Occipital lobe (tissue), 3 donors: ENCODE measurements at places on chromosomes 12 and 14. TPM values are rescaled to one million over a fixed set of nuclear protein-coding genes. Genes with fewer than 3 reads are reported as not detected.

Gene B4GALNT3
- total RNA-seq, result 2.2 TPM

Gene METTL17
- 29.0 TPM for total RNA-seq

Gene GLT8D2
- total RNA-seq, result 13.9 TPM

Gene LRFN5
- total RNA-seq, result 93.0 TPM

Gene IGF1
- total RNA-seq, result 5.5 TPM

Gene FGF6
- not detected for total RNA-seq

Gene IL26
- total RNA-seq, result not detected

Gene KRT83
- total RNA-seq, result not detected

Gene TESPA1
- not detected for total RNA-seq

Gene ZNF268
- total RNA-seq, result 38.7 TPM

Gene C12orf50
- total RNA-seq, result not detected

Gene KCNA5
- 1.7 TPM for total RNA-seq

Gene LUM
- 20.1 TPM for total RNA-seq

Gene RND1
- total RNA-seq, result 22.9 TPM

Gene FOXA1
- not detected for total RNA-seq

Gene FLRT2
- 154 TPM for total RNA-seq

Gene RABGGTA
- 19.5 TPM for total RNA-seq

Gene SMCO2
- total RNA-seq, result 0.78 TPM

Gene M6PR
- total RNA-seq, result 81.9 TPM

Gene RGS6
- 6.9 TPM for total RNA-seq

Gene PTPRB
- total RNA-seq, result 8.7 TPM

Gene COX8C
- not detected for total RNA-seq

Gene MDM2
- total RNA-seq, result 60.7 TPM

Gene RASSF8
- 22.5 TPM for total RNA-seq

Gene SIX4
- total RNA-seq, result 0.78 TPM

Gene RIMBP2
- total RNA-seq, result 39.5 TPM

Gene TMEM253
- total RNA-seq, result not detected

Gene CISTR
- total RNA-seq, result not detected

Gene KLHL33
- 0.31 TPM for total RNA-seq
